ENCODE measurements at places on chromosomes 4 and X.

GRCh38 chr4:121148000-121148399, 16.1 kb downstream of the TNIP3 start:
- no peak for DNase-seq

GRCh38 chr4:115334736-115335411, 221.5 kb upstream of the NDST4 start:
- DNase-seq, result no peak

DNA sequence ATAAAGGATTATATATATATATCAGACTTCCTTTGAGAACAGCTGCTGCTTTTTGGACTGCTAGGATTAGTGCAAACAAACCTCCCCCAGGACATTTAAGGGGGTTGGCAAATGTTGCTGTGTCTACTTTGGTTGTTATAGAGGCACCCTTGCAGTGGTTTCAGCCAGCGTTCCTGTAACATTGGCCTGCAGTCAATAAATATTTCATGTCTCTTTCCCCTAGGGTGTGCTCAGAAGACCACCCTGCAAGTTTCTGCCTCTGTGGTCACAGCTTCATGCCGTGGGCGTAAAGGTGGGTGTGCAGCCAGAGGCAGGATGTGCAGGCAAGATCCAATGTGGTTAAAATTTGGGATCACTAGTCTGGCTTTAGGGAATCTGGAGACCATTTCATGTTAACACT, 28.9 kb downstream of the FGF5 start:
- DNase-seq, result no peak

DNA sequence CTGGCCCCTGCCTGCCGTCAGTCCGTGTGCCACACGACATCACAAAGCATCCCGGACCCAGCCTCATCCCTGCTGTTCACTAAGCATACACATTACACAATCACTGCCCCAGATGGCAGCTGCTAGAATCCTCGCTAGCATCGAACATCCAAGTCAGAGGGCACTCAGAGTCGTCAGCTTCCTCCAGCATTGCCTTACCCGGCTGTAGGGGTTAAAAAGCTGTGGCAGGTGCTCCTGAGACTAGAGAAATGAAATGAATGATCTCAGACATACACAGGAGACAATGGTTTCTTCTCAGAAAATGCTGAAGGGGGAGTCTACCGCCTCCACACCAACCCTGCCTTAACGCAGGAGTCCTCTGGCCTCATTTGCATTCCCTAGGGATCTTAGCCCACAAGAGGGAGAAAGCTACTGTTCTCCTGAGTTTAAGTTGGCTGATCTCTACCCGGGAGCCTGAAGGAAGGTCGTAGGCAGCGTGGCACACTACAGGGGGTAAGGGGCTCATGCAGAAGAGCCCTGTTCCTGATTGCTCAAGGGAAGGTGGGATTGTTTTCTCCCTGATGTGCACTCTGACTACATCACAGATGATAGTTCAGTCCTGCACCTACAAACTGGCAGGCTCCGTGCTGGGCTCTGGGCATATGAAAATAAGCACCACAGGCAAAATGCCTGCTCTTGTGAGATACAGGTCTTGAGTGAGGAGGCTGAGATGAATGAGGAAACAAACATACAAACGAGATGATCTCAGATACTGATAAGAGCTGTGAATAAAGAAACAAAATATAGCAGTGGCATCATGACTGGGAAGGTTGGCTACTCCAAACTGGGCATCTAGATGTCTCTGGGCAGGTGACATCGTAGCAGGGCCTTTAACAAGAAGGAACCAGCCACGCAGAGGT, 2.6 kb upstream of the KIAA0232 start:
- no peak for DNase-seq

GRCh38 chrX:39244147-39244546, 442.9 kb downstream of the MID1IP1 start:
- DNase-seq, result no peak

DNA sequence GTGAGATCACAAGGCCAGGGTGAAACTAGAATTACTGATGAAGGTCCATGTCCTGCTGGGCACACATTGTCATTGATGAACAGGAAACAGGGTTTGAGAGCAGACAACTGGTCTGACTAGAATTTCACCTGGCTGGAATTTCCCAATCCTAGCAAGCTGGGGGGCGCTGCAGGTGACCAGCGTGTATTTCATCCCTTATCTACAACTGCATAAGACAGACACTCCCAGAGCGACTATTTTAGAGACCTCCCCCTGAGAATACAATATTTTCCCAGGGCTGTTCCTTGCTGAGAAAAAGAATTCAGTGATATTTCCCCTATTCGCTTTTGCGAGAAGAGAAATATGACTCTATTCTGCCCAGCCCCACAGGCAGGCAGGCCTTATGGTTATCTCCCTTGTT, 432.6 kb upstream of the GALNT7 start:
- DNase-seq, result no peak

DNA sequence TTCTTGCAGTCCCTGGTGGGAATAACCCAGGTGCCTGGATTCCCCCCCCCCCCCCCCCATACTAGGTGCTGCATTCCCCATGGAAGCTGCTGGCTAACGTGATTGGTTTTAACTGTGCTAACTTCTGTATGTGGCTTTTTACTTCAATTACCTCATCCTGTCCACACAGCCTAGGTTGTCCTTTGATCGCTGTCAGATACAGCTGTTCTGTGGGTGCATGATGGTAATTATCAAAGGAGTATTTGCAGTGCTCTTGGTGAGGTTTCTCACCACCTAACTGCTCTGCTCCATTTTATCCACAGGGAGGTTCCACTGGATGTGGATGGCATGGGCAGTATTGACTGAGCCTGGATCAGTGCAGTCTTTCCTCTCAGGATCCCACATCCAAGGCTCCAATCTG, 93.0 kb downstream of the ZNF518B start:
- DNase-seq, result no peak

DNA sequence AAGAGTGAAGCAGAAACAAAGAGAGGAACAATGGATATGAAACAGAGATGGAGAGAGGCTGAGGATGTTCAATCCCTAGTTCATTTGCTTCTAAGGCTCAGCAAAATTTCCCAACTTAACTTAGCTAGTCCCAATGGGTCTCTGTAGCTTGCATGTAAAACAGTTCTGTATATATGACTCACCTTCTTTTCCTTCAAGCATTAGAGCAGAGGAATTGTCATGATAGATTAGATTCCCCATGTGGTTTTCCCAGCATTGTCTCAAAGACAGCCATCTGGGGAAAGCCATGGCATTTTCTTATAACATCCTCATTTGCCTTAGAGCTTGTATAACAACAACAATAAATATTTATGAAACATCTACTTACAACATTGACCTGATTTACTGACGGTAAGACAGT, 93.9 kb upstream of the GATB start:
- no peak for DNase-seq

GRCh38 chr4:47837908-47838294, at the start of gene CORIN:
Gene CORIN, minus strand, starts transcription at chr4:47838067. Its CDS starts 118 bp downstream, at chr4:47837949.
- DNase-seq, result no peak

DNA sequence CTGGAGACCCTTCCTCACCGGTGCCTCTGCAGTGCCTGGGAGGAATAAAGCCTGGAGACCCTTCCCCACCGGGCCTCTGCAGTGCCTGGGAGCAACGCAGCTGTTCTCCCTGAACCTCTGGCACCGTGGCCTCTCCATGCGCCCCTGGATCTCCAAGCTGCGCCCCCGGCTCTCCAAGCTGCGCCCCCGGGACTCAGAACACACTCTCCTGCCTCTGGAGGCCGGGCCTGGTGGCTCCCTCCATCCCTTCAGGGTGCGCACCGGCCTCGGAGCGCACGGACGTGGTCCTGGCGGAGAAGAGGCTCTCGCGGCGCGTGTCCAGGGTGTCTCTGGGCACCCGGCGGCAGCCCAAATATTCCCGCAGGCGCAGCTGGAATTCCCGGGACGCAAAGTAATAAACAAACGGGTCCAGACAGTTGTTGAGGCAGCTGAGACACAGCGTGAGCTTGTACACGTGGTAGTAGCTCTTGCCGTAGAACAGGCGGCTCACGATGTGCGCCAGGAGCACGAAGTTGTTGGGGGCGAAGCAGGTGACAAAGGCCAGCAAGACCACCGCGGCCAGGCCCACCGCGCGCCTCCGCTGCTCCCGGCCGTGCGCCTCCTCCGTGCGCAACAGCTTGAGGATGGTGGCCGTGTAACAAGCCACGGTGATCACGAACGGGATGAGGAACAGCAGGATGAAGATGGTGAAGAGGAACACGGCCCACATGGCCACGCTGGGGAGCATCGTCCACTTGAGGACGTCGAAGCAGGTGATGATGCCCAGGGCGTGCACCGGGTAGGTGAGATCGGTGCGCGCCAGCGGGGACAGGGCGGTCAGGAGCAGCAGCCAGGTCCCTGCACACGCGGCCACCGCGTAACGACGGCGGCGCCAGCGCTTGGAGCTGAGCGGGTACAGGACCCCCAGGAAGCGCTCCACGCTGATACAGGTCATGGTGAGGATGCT, 12.8 kb upstream of the ASMTL start:
- no peak for DNase-seq

DNA sequence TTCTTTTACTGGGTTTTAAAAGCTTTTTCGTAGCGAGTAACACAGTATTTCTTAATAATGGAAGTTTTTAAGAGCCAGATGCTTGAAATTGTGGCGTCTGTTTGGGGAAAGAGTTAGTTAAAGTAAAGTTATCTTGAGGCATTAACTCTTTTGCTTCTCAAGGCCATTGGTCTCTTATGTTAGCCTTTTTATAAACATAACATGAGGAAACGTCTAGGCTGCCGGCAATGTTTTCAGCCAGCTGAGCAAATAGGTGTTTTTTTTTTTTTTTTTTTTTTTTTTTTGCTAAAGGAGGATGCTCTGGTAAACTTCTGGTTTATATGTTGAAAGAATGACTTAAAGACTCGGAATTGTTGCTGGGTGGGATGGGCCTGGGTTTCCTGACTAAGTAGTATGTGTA, 51.1 kb upstream of the RBMX start:
- DNase-seq, result no peak

GRCh38 chr4:171430495-171430894, 382.7 kb upstream of the GALNTL6 start:
- no peak for DNase-seq

GRCh38 chr4:7569810-7570783, 135.4 kb upstream of the PSAPL1 start:
- DNase-seq, result no peak

DNA sequence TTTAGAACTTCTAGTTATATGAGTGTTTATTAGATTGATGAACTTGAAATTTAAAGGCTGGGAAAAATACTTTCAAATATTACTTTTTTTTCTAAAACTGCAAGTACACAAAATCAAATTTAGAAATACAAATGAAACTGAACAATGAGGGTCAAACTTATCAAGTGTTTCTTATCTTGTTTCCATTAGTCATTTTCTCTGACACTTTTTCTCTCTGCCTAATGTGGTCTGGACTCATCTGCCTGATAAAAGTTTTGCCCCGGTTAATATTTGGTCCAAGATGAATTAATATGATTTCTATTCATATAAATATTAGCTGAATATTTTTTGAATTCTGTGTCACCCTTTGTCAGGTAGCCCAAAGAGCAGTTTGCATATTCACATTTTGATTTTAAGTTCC, 8.7 kb upstream of the HPGDS start:
- DNase-seq, result no peak

DNA sequence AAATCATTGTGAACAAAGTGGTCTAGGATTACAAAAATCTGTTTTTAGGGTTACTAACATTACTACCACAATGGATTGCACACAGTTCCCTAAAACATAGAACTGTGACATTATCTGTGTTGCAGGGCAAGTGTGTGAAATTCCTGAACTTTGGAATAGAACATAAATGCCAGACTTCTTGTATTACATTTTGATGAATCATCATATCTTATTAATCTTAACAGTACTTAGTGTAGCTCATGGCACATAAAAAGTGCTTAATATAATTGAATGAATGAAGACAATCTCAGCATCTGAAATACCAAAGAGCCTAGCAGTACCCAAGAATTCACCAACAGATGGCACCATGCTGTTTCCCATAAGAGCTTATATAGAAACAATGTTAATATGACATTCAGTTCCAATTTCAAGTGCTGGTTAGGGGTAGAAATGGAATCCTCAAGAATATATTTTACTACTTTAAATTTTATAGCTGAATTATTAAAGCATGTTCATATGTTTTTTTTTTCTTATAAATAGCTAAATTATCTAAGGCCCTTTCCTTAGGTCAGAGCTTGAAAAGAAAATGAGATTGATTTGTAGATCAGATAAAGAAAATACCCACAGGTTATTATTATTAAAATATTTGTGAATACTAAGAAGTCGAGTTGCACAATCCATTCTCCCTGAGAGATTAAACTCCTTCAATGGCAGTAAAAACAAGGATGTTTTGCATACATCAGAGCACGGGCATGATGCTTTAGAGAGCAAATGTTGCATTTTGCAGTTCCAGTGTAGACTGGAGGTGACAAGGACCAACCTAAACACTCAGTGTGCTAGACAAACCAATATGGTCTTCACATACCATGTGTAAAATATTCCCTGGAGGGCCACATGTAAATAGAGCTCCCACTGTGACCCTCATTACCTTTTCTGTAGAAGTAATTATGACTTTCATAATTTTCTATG, 25.7 kb upstream of the SHISA3 start:
- no peak for DNase-seq

DNA sequence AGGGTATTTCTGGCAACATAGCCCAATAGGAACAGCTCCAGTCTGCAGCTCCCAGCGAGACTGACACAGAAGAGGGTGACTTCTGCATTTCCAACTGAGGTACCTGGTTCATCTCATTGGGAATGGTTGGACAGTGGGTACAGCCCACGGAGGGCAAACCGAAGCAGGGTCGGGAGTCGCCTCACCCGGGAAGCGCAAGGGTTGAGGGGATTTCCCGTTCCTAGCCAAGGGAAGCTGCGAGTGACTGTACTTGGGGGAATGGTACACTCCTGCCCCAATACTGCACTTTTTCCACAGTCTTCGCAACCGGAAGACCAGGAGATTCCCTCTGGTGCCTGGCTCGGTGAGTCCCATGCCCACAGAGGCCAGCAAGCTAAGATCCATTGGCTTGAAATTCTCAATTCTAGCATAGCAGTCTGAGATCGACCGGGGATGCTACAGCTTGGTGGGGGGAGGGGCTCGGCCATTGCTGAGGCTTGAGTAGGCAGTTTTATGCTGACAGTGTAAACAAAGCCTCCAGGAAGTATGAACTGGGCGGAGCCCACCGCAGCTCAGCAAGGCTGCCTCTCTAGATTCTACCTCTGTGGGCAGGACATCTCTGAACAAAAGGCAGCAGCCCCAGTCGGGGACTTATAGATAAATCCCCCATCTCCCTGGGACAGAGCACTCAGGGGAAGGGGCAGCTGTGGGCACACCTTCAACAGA, 14.0 kb upstream of the ADAD1 start:
- DNase-seq, result no peak

- no peak for DNase-seq
These were observed 9.9 kb upstream of the SLC25A43 start for GRCh38 chrX:119389214-119389613.

GRCh38 chr4:98686043-98686707, 27.8 kb upstream of the TSPAN5 start:
- DNase-seq, result no peak

DNA sequence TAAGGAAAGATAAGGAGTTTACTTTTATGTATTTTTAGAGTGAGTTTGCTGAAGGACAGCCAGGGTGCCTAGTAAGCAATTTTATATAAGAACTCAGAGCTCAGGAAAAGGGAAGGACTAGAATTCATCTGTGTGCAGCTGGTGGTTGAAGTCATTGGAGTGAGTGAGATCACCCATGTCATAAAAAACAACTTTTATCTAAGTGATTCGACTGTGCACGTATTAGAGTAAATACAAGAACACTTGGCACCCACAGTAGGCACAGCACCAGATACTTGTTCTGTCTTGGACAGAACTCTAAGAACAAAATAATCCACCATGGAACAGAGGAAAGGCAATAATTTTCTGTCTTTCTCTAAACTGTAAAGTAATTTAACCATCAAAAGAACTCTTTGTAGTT, 31.6 kb downstream of the SYNPO2 start:
- no peak for DNase-seq

- no peak for DNase-seq
These were observed 12.0 kb upstream of the CD38 start for GRCh38 chr4:15765910-15766697.

All from C1 segment of cervical spinal cord (tissue), 14 donors.